ENCODE measurements at places on chromosomes 13 and 19.

DNA sequence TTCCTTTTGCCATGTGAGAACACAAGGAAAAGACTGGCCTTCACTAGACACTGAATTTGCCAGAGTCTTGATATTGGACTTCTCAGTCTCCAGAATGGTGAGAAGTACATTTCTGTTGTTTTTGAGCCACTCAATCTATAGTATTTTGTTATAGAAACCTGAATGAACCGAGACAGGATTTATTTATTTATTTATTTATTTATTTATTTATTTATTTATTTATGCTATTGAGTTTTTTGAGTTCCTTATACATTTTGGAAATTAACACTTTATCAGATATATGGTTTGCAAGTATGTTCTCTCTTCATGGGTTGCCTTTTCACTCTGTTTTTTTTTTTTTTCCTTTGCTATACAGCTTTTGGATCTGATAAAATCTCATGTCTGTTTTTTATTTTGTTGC, 319.0 kb upstream of the PCDH20 start:
- no peak for DNase-seq

- DNase-seq, result no peak
Measured at GRCh38 chr19:13079542-13079986, 23.1 kb downstream of the LYL1 start.

DNA sequence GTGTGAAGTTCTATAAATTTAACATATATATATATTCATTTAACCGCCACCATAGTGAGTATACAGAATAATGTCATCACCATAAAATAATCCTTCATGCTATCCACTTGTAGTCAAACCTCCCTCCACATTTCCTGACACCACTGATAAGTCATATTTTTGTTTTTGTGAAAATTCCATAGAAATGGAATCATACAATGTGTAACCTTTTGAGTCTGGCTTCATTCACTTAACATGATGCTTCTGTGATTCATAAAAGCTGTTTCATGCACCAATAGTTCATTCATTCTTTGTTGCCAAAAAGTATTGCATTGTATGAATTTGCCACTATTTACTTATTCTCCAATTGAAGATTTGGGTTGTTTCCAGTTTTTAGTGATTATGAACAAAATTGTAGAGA, 497.5 kb upstream of the PCDH20 start:
- DNase-seq, result no peak

DNA sequence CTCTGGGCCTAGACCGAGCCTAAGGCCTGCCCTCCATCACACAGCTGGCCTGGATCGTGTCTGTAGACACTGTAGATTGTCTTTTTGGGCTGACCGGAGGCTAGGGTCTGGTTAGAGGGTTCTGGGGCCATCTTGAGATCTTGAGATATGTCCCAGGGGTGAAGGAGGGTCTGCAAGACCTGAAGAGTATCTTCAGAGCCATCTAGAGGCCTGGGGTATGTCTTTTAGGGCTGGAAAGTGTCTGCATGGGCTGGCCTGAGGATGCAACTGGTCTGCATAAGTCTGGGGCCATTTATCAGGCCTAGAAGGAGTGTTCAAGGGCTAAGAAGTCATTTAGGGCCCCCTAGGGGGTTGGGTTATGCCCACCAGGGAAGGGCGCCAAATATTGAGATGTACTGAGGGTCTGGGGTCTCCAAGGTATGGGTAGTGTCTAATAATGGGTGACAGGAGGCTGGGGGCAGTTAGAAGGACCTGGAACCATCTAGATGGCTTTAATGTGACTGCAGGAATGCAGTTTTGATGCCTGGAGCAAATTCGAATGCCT, 555 bp downstream of the SCAF1 start:
- DNase-seq, result peak; percentile 29

DNA sequence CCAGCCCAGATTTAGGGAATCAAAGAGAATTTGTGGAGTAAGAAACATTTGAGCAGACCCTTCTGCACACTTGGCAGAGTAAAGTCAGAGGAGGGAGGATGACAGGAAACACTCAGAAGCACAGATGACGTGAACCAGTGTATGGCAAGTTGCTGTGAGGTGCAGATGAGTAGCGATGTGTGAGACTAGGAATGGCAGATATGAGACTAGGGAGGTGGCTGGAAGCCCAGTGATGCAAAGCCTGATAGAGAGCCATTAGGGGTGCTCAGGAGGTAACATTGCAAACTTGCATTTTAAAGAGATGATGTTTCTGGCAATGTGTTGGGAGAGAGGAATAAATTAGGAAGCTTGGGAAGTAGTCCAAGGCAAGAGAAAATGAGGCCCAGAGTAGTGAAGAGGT, 44.0 kb downstream of the PCDH17 start:
- DNase-seq, result no peak

DNA sequence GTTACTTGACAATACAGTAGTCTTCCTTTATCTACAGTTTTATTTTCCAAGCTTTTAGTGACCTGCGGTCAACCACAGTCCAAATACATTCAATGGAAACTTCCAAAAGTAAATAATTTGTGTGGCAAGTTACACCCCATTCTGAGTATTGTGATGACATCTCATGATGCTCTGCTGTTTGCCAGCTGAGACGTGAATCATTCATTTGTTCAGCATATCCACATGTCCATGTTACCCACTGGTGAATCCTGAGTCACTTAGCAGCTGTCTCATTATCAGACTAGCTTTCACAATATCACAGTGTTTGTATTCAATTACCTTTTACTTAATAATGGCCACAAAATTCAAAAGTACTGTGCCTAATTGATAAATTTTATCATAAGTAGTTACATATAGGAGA, 179.8 kb downstream of the PRR20E start:
- DNase-seq, result no peak

- no peak for DNase-seq
Measured at GRCh38 chr13:74329962-74330361, 195.8 kb upstream of the KLF12 start.

GRCh38 chr13:27104606-27105005, 67.0 kb downstream of the USP12 start:
- DNase-seq, result no peak

- DNase-seq, result no peak
Measured at GRCh38 chr13:98819382-98820010, 67.0 kb upstream of the SLC15A1 start.

- DNase-seq, result no peak
Measured at GRCh38 chr13:71303144-71303543, 563.9 kb downstream of the DACH1 start.

- no peak for DNase-seq
Measured at GRCh38 chr19:50952910-50953309, at the start of gene KLK5. Gene KLK5, minus strand, starts transcription at chr19:50953038. Its CDS starts 381 bp downstream, at chr19:50952657.

- no peak for DNase-seq
Measured at GRCh38 chr19:50658441-50659317, 9.4 kb downstream of the C19orf81 start.

Measured in LoVo (cell line).